ENCODE measurements at places on chromosomes 6 and 20.

- no peak for DNase-seq
- no peaks in the 10 kb centered on the region for H3K4me1 ChIP-seq
- H3K36me3 ChIP-seq, result no peaks in the 10 kb centered on the region
- H3K27me3 ChIP-seq, result no peaks in the 10 kb centered on the region
Measured at GRCh38 chr6:126475449-126475848, 135.5 kb downstream of the CENPW start.

DNA sequence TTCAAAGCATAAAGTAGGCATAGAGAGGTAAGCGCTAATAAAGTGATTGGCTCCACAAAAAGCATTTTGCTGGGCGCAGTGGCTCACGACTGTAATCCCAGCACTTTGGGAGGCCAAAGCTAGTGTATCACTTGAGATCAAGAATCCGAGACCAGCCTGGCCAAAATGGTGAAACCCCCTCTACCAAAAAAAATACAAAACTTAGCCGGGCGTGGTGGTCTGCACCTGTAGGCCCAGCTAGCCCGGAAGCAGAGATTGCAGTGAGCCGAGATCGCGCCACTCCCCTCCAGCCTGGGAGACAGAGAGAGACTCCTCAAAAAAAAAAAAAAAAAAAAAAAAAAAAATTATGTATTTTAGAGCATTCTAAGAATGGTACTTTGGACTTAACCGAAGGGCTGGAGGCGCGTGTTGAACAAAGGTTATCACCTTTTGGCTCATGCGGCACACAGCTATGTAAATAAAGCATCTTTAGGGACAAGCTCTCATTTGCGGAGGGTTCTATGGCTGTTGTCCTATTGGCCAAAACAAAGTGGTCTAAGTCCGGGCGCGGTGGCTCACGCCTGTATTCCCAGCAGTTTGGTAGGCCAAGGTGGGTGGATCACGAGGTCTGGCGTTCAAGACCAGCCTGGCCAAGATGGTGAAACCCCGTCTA lies 17.4 kb downstream of the HFE start:
- no peaks in the 10 kb centered on the region for H3K36me3 ChIP-seq
- no peaks in the 10 kb centered on the region for H3K27me3 ChIP-seq
- H3K4me1 ChIP-seq, result peaks cover 21% of the 10 kb centered on the region
- H3K4me3 ChIP-seq, result peak overlapping the region; percentile 24
- peak overlapping the region; percentile 77 for H3K27ac ChIP-seq

DNA sequence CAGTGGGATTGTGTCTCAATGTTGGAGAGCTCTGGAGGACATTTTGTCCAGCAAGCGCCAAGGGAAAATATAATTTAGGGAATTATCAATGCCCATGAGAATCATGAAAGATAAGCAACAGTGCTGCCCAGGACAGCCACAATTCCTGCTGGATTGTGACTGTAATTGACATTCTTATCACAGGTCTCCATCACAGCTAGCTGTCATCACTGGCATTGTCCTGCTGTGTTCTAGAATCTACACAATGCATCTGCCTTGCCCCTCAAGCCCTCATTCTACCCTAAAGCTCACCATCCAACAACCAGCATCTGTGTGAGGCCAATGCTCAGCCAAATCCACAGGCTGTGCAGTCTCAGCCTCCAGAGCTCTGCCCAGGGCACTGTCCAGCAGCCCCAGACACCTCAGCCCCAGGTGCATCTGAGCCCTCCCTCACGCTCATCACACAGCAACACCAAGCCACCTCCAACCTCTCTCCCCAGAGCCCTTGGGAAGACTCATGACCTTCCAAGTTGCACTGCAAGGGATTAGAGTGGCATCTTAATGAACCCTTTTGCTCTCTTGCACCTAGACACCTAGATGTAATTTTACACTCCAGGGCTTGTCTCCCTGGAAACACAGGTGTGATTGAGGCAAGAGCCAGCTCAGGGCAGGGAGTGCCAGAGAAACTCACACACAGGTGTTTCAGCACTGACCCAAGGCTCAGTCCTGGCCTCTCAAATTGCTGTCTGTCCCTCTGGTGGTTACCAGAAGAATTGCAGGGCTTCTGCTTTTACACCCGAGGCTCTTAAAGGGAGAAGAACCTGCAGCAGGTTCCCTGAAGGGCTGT lies 85.2 kb upstream of the PHACTR3 start:
- no peaks in the 10 kb centered on the region for H3K4me1 ChIP-seq
- H3K4me3 ChIP-seq, result no peak overlapping the region
- no peaks in the 10 kb centered on the region for H3K36me3 ChIP-seq
- no peak overlapping the region for H3K27ac ChIP-seq
- H3K27me3 ChIP-seq, result peaks cover 10% of the 10 kb centered on the region

DNA sequence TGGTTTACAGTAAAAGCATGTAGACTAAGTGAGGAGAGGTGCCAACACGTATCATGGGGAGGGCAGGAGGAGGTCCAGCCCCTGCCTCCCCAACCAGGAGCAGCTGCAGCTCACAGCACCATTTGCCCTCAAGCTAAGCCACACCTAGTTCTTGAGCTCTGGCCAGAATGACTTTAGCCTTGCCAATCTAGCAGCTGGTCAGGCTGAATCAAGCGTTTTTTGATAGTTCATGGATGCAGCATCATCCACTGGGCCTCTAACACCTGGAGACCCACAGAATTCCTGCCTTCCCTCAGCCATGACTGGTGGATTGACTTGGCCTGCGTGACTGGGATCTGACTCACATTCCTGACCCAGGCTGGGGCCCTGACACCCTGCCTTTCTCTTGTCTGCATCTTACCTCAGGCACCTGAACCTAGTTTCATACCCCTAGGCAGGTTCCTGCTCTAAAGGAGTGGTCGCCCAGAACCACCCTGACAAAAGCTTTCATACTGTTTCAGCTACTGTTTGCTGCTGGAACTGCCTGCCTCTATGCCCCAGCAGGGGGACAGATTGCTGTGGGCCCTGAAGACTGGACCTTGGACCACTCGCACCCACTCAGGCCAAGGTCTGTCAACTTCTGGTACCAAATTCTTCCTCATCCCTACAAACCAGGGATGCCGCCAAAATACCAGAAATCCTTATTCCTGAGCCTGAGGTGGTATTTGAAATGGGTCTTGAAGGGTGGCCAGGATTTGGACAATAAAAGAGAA lies 122.3 kb downstream of the QRSL1 start:
- no peaks in the 10 kb centered on the region for H3K27me3 ChIP-seq
- no peaks in the 10 kb centered on the region for H3K36me3 ChIP-seq
- no peak overlapping the region for H3K4me3 ChIP-seq
- DNase-seq, result peak; percentile 99
- peaks cover 47% of the 10 kb centered on the region for H3K4me1 ChIP-seq
- peak overlapping the region; percentile 83 for H3K27ac ChIP-seq

- no peaks in the 10 kb centered on the region for H3K36me3 ChIP-seq
- H3K27ac ChIP-seq, result no peak overlapping the region
- no peaks in the 10 kb centered on the region for H3K27me3 ChIP-seq
Measured at GRCh38 chr6:97665446-97665845, 382.4 kb upstream of the MMS22L start.

DNA sequence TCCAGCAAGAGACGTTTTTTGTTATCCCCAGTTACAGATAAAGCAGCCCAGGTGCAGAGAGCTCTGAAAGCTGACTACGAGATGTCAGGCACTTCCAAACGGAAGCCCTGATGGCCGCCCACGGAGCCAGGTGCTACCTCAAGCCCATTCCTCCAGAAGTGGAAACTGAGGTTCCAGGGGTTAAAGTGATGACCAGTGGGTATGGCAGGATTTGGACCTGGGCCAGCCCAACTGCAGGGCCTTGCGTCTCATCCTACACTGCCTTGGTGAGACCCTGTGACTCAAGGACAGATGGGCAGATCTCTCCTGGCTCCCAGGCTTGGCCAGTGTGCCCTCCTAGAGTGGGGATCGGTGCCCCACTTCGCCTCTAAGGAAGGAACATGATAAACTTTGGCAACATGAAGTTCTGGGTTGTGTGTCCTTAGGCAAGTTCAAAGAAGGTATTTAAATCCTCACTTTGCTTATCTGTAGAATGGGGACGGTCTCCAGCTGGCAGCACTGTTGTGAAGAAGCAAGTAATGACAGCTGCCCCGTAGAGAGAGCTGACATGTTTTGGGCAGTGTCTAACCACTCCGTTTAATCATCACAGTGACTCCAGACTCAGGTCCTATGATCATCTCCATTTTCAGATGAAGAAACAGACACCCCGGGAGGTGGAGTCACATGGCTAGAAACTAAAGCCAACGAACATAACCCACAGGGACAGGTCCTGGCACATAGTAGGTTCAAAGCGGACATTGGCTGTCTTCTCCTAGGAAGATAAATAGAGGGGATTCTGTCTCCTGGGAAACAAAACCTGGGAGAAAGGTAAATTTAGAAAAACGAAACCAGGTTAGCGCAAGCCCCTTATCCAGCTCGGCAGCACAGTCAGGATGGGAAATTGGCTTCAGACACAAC lies 34.4 kb upstream of the CDH22 start:
- DNase-seq, result no peak
- H3K4me3 ChIP-seq, result no peak overlapping the region
- H3K27ac ChIP-seq, result no peak overlapping the region
- H3K27me3 ChIP-seq, result peaks cover 27% of the 10 kb centered on the region

DNA sequence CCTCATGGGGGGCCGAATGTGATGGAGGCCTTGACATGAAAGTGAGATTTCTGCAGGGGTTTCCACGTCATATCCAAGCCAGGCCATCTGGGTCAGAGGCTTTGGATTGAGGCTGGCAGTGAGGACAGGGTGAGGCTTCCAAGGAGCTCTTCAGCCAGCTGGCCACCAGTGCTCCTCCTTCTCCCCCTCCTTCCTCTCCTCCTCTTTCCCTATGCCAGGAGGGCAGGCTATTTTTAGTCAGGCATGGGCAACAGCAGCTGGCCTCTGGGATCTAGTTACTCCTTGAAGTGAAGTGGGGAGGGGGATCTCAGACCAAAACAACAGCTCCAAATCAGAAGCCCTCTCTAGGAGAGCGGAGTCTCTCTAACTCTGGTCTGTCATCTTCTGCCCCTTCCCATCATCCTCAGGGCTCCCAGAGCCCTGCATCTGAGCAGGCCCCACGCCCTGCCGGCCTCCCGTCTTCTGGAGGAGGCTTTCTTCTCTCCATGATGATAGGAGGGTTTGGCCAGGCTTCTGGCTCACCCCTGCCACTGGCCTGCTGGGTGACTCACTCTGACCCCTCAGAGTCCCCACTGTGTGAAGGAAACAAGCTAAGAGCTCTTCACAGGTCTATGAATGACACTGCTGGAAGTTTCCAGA lies 612 bp downstream of the TNNC2 start:
- no peak overlapping the region for H3K4me3 ChIP-seq
- H3K36me3 ChIP-seq, result no peaks in the 10 kb centered on the region
- H3K4me1 ChIP-seq, result peaks cover 11% of the 10 kb centered on the region

DNA sequence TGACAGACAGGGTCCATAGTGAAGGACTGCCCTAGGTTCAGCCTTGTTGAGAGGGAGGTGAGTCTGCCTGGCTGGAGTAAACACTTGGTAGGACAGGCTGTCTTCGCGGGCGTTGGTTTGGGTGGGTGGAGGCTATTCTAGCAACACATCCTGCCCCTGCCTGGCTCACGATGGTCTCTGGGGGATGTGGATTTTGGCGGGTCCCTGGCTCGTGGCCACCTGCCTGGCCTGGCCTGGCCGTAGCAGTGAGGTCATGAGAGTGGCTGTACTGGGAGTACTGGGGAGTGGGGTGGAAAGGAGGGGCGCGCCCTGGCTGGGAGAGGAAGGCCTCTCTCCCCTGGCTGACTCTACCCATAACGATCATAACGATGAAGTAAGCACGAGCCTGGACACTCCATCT lies 30.2 kb upstream of the MRPS18A start:
- H3K27ac ChIP-seq, result no peak overlapping the region
- no peaks in the 10 kb centered on the region for H3K4me1 ChIP-seq
- H3K27me3 ChIP-seq, result peaks cover 13% of the 10 kb centered on the region

- no peak overlapping the region for H3K4me3 ChIP-seq
- no peak overlapping the region for H3K27ac ChIP-seq
- no peaks in the 10 kb centered on the region for H3K27me3 ChIP-seq
- H3K4me1 ChIP-seq, result peaks cover 9% of the 10 kb centered on the region
- H3K36me3 ChIP-seq, result no peaks in the 10 kb centered on the region
Measured at GRCh38 chr6:11964729-11965335, 47.3 kb upstream of the HIVEP1 start.

GRCh38 chr6:24403501-24403824 lies 727 bp downstream of the MRS2 start:
- peaks cover 8% of the 10 kb centered on the region for H3K4me1 ChIP-seq
- no peak for DNase-seq
- H3K4me3 ChIP-seq, result peak overlapping the region; percentile 97
- peak overlapping the region; percentile 69 for H3K27ac ChIP-seq
- H3K27me3 ChIP-seq, result no peaks in the 10 kb centered on the region
- peaks cover 4% of the 10 kb centered on the region for H3K36me3 ChIP-seq

DNA sequence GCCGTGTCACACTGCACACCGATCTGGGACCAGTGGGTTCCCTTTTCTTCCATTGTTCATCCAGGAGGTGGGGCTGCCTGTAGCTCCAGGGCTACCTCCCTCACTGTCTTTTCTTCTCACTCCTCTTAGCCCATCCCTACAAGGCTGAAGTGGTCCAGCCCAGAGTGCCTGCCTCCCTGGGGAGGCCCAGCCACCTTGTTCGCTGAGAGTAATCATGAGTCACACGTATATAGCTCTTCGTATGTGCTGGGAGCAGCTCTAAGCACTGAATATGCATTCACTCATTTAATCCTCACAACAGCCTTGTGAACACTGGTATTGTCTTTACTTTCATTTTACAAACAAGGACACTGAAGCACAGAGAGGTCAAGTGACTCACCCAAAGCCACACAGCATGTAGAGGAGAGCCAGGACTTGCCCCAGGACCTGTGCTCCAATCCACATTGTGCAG lies 14.7 kb upstream of the CCDC167 start:
- peak; percentile 36 for DNase-seq
- H3K27me3 ChIP-seq, result peaks cover 11% of the 10 kb centered on the region
- no peak overlapping the region for H3K4me3 ChIP-seq
- H3K36me3 ChIP-seq, result no peaks in the 10 kb centered on the region

- H3K27ac ChIP-seq, result no peak overlapping the region
- H3K4me3 ChIP-seq, result no peak overlapping the region
- H3K27me3 ChIP-seq, result no peaks in the 10 kb centered on the region
- H3K4me1 ChIP-seq, result no peaks in the 10 kb centered on the region
- no peak for DNase-seq
- H3K36me3 ChIP-seq, result no peaks in the 10 kb centered on the region
Measured at GRCh38 chr6:122718616-122719015, 60.9 kb upstream of the FABP7 start.

- no peak for DNase-seq
- peaks cover 6% of the 10 kb centered on the region for H3K27me3 ChIP-seq
- no peaks in the 10 kb centered on the region for H3K36me3 ChIP-seq
- no peaks in the 10 kb centered on the region for H3K4me1 ChIP-seq
- no peak overlapping the region for H3K27ac ChIP-seq
Measured at GRCh38 chr6:40343877-40344565, 243.1 kb downstream of the LRFN2 start.

Measured in keratinocyte (primary cell).